Glomerular endothelial cell (primary cell): ENCODE measurements at places on chromosomes 6 and 20.

- peak; percentile 5 for DNase-seq
These were observed 23.9 kb upstream of the PRL start for GRCh38 chr6:22320750-22321149.

GRCh38 chr6:5365436-5366195, 104.3 kb downstream of the FARS2 start:
- DNase-seq: no peak

- no peak for DNase-seq
These were observed 32.8 kb upstream of the CEP162 start for GRCh38 chr6:84260196-84260595.

DNA sequence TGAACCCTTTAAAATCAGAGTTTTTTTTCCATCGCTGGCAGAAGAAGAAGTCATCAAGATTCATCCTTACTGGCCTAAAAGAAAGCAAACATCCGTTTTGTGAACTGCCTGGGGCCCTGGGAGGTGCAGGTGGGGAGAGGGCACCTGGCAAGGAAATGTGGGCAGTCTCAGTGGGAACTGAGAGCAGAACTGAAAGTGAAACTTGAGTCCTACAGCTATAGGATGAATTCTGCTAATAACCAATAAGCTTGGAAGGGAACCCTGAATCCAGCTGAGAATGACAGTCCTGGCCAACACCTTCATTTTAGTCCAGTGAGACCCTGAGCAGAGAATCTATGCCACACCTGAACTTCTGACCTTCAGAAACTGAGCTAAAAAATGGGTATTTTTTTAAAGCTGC, 130.1 kb upstream of the ASCC3 start:
- no peak for DNase-seq

DNA sequence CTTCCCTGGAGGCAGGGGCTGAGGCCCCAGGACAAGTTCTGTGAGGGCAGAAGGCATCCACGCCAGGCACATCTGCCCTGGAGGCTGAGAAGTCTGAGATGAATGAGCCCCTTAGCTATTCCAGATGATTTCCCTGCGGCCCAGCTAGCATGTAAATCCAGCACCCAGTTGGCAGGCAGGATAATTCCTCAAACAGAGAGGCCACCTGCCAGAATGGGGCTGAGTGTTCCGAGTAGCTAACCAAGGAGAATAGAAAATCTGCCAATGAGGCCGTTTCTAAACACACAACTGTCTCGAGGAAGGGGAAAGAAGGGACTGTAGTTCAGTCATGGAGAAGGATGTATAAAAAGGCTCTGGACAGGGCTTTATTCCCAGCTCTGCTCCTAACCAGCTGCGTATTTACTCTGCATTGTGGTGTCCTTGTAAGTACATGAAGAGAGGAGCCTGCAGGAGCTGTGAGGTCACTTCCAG, 211.4 kb upstream of the CDYL start:
- no peak for DNase-seq

GRCh38 chr6:166900956-166901607, 55.3 kb downstream of the RNASET2 start:
- no peak for DNase-seq

GRCh38 chr6:137698636-137699030, 168.4 kb upstream of the TNFAIP3 start:
- DNase-seq: no peak

- no peak for DNase-seq
These were observed 35.6 kb downstream of the UTRN start for GRCh38 chr6:144320741-144321140.

- DNase-seq: no peak
These were observed 3.3 kb downstream of the NPBWR2 start for GRCh38 chr20:64103871-64104666.

GRCh38 chr6:45845567-45845966, 170.1 kb downstream of the CLIC5 start:
- no peak for DNase-seq

GRCh38 chr20:44021186-44021585, 106.5 kb downstream of the TOX2 start:
- no peak for DNase-seq

DNA sequence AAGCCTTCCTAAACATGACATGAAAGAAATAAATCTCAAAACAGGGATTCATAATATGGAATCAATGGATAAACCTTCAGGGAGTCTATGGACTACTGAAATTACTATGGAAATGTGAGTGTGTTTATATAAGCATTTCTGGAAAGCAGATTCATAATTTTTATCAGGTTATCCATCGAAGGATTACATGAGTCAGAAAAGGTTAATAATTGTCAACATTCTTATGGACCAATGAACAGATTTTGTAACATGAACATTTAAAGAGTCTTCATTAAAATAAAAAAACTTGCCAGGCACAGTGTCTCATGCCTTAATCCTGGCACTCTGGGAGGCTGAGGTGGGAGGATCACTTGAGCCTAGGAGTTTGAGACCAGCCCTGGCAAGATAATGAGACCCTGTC, 84.8 kb downstream of the AHI1 start:
- DNase-seq: no peak

DNA sequence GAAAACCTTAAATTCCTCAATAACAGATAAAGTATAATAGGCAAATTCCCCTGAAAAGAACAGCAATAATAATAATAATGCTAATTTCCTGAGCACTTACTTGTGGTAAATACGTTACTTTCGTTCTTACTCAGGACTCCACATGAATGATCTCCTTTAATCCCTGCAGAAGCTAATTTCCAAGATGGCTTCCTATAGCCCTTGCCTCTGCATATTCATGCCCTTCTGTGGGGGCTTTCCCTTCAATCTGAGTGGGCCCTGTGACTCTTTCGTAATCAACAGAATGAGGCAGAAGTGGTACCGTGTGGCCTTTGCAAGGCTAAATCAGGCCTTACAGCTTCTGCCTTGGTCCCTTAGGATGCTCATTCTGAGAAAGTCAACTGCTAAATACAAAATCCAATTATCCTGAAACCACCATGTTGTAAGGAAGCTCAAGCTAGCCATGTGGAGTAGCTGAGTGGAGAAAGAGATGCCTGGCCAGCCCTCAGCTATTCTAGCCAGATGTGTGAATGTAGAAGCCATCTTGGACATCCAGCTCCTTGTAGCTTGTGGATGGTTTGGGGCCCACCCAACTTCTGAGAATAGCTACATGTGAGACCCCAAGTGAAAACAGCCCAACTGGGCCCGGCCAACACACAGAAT, 50.5 kb downstream of the MCUR1 start:
- no peak for DNase-seq

- no peak for DNase-seq
These were observed 22.4 kb upstream of the CALHM6 start for GRCh38 chr6:116438590-116439448.

GRCh38 chr6:44149369-44150012, 9.1 kb upstream of the CAPN11 start:
- DNase-seq: no peak

GRCh38 chr6:29720863-29721262, 2.4 kb upstream of the HLA-F start:
- no peak for DNase-seq

DNA sequence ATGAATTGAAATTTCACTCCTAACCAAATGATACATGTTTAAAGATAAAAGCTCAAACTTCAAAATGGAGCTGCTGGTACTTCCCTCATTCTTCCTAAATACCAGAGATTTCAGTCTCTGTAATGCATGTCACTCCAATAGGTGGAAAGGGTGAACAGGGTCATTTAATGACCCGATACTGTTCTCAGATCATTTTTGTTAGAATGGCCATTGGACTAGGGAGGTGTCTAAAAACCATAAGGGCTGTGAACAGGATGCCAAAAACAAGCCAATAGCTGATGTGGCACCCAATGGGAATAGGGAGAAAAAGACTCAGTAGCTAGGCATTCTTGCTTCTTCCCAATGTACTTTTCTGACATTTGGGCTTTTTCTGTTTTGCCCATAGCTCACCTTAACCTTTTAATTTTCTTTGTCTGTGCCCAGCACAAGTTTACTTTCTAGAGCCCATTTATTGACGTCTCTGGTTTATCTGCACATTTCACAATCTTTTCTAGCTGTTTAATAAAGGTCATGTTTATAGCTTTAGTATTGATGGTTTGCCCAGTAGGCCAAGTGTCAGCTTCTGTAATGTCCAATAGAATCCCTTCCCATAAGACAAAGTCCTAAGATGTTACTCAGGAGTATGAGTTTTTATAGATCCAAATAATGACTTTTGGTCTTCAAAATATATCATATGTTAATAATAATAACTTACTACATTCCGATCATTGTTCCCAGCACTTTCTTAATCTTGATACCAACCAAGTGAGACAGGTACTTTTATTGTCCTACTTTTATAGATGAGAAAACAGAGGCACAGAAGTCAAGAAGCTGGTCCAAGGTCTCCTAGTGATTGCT, 24.3 kb upstream of the FLRT3 start:
- no peak for DNase-seq

GRCh38 chr20:38212806-38213606, 47.5 kb downstream of the KIAA1755 start:
- no peak for DNase-seq

- no peak for DNase-seq
These were observed 11.2 kb downstream of the LEMD2 start for GRCh38 chr6:33777398-33778388.

DNA sequence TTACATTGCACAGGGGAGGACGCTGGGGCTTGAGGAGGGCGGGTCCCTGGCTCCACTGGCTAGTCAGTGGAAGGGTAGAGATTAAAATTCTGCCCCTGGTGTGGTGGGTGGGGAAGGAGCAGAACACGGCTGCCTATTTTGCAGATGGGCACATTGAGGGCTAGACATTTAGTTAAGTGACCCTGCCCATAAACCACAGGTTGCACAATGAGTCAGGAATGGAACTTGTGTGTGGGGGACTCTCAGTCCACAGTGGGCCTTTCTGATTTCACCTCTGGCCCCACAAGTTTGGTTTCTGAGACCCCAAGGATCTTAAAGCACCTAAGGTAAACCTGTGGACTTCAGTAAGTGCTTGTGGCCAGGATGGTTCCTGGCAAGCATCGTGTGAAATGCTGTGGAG, 22.0 kb upstream of the CCDC167 start:
- no peak for DNase-seq
